Activated CD4-positive, alpha-beta T cell treated with anti-CD3 and anti-CD28 coated beads, Interleukin-10, Interleukin-2, amounts not matched to agents 100 ng/mL and 50 ng/mL, durations not matched to agents 16 hours and 8 hours (primary cell): ENCODE measurements at places on chromosomes 6 and 20.

GRCh38 chr6:5749016-5749650 lies 257.6 kb downstream of the NRN1 start:
- no peak for DNase-seq

- no peak for DNase-seq
Measured at GRCh38 chr6:56875961-56876360, 78.9 kb upstream of the BEND6 start.

DNA sequence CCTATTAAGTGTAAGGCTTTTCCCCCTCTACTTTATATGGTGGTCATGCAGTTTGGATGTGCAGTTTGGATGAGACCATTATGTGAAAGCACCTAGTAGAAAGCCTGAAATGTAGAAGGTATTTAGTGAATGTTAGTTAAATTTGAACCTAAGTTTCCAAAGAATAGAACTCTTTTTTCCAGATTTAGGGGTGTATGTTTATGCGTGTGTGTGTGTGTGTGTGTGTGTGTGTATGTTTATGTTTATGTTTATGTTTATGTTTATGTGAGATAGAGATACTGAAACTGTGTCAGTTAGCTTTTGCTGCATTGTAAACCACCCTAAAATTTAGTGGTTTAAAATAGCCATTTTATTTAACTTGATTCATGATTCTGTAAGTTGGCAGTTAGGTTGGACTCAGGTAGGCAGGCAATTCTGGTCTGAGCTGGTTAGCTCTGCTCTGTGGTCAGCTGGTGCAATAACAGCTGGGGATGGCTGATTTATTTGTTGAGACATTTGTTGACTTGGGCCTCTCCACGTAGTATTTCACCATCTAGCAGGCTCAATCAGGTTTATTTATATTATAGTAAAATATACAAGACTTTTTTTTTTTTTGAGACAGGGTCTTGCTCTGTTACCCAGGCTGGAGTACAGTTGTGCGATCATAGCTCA lies 54.0 kb downstream of the STK4 start:
- DNase-seq: no peak

GRCh38 chr6:37168811-37169495 lies 999 bp upstream of the PIM1 start:
- DNase-seq: no peak

GRCh38 chr6:156250593-156250992 lies 526.6 kb upstream of the ARID1B start:
- DNase-seq: peak; percentile 55

- DNase-seq: no peak
Measured at GRCh38 chr6:9481292-9482029, 933.4 kb downstream of the TFAP2A start.

DNA sequence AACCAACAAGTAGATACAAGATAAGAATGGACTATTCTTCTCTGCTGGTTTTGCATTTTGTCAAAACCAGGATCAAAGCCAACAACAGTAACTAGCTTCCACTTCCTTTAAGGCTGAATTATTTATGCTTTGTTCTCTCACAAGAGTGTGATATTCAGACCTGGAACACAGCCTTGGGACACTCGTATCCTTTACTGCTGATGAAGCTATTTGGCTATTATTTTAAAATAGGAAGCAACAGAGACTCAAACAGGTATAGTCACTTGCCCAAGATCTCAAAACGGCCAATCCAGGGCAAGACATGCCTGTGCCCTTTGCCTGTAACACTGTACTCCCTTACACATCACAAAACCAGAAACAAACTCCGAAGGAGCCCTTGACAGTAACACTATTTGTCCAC lies 19.9 kb downstream of the SPTLC3 start:
- DNase-seq: no peak

- no peak for DNase-seq
Measured at GRCh38 chr20:6635034-6635736, 132.3 kb upstream of the BMP2 start.

GRCh38 chr6:139923964-139924475 lies 549.6 kb upstream of the CITED2 start:
- DNase-seq: no peak

DNA sequence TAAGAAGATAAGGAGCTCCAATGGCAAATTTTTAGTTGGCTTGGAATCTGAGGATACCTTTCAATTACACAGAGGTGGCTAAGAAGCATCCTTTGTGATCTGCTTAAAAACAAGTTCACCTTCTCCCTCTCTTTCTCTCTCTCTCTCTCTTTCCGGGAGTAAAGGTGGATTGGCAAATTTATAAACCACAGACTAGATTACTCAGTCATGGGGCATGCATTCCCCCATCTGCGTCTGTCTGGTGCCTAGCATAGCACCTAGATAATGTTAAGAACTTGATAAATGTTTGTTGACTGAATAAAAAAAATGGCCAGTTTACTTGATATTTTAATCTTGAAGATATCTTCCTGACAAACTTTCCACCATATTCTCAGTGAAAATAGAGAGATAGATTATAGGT lies 312.3 kb downstream of the CDC5L start:
- DNase-seq: no peak

GRCh38 chr6:167113047-167113754 lies 9.7 kb upstream of the CCR6 start:
- no peak for DNase-seq

GRCh38 chr6:125415913-125416312 lies 114.1 kb upstream of the HDDC2 start:
- no peak for DNase-seq

GRCh38 chr20:46204594-46205186 lies 86.6 kb downstream of the CD40 start:
- no peak for DNase-seq

DNA sequence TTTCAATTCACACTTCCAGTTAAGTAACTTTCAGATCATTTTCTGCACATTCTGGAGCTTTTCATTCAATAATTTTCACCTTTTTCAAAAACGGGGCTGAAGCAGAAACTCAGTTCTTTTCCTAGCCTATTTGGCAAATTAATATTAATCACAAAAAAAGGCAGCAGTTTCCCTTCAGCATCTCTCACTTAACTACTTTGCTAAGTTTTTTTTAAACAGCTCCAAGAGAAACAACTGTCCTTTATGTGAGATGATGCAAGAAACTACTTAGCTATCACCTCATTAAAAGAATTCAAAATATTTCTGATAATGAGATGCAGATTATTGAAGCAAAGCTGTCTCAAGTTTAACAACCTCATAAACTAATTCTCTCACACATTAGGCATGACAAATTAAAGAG lies 11.8 kb downstream of the CASS4 start:
- no peak for DNase-seq

DNA sequence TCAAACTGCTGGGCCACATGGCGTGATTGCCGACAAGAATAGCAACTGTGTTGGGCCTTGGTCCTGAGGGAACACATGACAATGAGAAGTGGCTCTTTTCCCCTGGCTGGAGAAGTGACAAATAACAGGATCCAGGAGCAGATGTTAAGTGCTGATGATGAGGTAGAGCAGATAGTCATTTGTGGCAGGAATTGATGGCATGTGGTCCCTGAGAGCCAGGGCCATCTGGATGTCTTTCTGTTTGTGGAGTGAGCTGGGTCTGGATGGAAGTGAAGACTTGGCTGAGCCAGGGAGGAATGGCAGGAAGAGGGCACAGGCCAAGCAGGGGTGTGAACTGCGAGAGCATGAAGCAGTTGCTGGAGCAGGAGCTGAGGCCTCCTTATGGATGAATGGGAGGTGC lies 67.8 kb downstream of the SCAND1 start:
- no peak for DNase-seq

DNA sequence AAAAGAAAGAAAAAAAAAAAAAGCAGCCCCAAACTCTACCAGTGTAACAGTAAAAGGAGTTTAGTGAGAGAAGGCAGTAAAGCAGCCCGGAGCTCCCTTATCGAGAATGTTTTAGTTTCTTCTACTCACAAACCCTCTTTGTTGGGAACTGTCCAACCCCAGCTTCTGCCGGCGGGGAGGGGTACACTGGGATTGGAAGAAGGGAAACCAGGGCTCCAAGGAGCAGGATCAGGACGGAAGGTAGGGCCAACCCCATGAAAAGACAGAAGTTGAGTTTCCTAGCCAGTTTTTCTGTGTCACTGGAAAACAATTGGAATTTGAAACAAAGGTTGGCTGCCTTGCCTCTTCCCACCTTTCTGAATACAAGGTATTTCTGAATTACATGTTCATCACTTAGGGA lies 66.0 kb downstream of the KIZ start:
- no peak for DNase-seq

- no peak for DNase-seq
Measured at GRCh38 chr20:61184194-61184593, 67.9 kb upstream of the CDH4 start.

DNA sequence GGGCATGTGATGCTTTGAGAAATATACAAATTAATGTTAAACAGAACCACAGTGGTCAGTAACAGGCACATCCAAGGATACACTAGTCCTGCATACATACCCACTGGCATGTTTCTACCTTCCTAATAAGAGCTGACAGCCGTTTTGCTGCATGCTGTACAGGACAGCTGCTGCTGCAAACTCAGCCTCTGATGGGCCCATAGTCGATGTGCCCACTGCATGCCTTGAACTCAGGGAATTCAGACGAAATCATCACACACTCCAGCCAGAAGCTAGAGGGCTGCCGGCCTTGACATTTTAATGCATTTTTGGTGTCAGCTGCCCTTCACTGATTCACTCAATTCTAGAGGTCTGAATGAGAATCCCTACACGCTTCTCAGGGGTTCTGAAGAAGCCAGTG lies 29.3 kb downstream of the FKBP1A start:
- no peak for DNase-seq

DNA sequence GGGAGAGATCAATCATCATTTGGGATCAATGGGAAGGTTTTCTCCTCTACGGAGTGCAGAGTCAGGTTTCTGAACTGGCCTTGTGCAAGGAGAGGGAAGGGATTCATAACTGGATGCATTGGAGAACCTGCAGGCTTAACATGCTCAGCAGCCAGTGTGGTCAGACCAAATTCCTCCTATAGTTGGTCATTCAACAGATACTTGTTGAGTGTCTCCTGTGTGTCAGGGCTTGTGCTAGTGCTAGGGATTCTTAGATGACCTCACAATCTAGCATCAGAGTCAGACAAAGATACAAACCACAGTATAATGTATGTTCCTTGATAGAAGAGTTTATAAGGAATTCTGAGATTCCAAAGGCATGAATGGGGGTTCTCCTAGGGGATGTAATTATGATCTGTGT lies 23.9 kb downstream of the RALY start:
- DNase-seq: no peak

- DNase-seq: no peak
Measured at GRCh38 chr20:63570281-63571086, 3.6 kb downstream of the HELZ2 start.

- peak; percentile 30 for DNase-seq
Measured at GRCh38 chr6:151399679-151400078, 8.3 kb upstream of the ZBTB2 start.

GRCh38 chr6:149267072-149267471 lies 50.4 kb upstream of the TAB2 start:
- DNase-seq: no peak

DNA sequence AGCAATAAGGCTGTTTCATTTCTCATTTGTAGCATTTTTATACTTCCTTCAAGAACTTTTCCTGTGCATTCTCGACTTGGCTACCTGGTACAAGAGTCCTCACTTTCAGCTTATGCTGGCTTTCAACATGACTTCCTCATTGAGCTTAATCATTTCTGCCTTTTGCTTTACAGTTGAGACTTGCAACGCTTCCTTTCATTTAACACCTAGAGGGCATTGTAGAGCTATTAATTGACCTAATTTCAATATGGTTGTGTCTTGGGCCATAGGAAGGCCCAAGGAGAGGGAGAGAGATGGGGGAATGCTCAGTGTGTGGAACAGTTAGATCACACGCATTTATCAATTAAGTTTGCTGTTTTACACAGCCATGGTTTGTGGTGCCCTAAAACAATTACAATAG lies 37.2 kb downstream of the SLC22A2 start:
- DNase-seq: peak; percentile 8

- no peak for DNase-seq
Measured at GRCh38 chr20:53786071-53786444, 192.4 kb upstream of the ZNF217 start.

GRCh38 chr6:93447874-93448273 lies 28.5 kb upstream of the EPHA7 start:
- no peak for DNase-seq

GRCh38 chr6:21075986-21076385 lies 517.6 kb upstream of the SOX4 start:
- DNase-seq: no peak

DNA sequence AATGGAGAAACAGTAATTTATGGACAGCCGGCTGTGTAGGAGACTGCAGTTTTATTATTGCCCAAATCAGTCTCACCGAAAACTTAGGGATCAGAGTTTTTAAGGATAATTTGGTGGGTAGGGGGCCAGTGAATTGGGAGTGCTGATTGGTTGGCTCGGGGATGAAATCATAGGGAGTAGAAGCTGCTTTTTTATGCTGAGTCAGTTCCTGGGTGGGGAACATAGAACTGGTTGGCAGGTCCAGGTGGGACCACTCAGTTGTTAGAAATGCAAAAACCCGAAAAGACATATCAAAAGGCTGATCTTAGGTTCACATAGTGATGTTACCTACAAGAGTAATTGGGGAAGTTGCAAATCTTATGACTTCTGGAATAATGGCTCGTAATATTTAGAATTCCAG lies 59.3 kb downstream of the DOP1A start:
- no peak for DNase-seq

DNA sequence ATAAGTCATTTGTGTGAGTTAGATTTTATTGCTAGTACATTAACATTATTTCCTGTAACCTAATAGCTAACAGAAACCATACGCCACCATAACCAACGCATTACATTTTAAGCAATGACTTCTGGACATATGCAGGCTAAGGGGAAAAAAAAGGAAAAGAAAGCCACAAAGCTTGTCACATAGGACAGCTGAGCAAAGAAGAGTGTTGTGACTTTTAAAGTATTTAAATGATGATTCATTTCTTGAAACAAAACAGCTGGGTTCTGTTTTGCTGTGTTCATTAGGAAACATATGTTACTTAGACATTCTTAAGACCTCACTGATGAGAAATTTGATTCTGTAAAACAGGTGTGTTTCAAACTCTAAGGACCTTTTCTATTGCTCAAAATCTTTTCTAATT lies 171.4 kb downstream of the COL9A1 start:
- DNase-seq: no peak

- DNase-seq: peak; percentile 40
Measured at GRCh38 chr6:24126586-24127192, 674 bp downstream of the NRSN1 start.

DNA sequence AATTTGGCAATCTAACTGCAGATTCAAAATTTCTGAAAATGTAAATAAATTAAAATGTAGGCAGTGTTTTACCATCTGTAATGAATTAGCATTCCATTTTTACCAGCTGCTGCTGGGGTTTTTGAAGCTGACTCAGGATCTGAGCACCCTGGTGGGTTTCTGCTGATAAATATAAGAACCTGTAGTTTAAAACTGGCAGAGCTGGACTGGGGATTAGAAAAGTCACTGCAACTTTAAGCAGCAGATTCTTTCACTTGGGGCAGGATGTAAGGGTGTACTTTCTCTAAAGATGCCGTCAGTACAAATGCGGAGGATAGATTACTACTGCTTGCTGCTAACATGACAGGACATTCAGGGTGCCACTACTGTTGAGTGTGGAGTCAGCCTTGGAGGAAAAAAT lies 341.8 kb downstream of the CDKAL1 start:
- no peak for DNase-seq

GRCh38 chr20:15061955-15062354 lies 724.5 kb upstream of the FLRT3 start:
- no peak for DNase-seq
